ENCODE measurements at places on chromosomes 3 and 15. TPM values are rescaled to one million over a fixed set of nuclear protein-coding genes. Genes with fewer than 3 reads are reported as not detected.

Gene THAP10
- 13.7 TPM for total RNA-seq

Gene SLC9C1
- total RNA-seq, result not detected

Gene SV2B
- 1.4 TPM for total RNA-seq

GRCh38 chr3:123053107-123053506 lies 13.7 kb upstream of the PDIA5 start:
- no peaks in the 10 kb centered on the region for H3K36me3 ChIP-seq
- H3K4me3 ChIP-seq, result no peak overlapping the region
- peaks cover 3% of the 10 kb centered on the region for H3K4me1 ChIP-seq
- peaks cover 53% of the 10 kb centered on the region for H3K27me3 ChIP-seq
- H3K27ac ChIP-seq, result no peak overlapping the region
- no peak for DNase-seq

DNA sequence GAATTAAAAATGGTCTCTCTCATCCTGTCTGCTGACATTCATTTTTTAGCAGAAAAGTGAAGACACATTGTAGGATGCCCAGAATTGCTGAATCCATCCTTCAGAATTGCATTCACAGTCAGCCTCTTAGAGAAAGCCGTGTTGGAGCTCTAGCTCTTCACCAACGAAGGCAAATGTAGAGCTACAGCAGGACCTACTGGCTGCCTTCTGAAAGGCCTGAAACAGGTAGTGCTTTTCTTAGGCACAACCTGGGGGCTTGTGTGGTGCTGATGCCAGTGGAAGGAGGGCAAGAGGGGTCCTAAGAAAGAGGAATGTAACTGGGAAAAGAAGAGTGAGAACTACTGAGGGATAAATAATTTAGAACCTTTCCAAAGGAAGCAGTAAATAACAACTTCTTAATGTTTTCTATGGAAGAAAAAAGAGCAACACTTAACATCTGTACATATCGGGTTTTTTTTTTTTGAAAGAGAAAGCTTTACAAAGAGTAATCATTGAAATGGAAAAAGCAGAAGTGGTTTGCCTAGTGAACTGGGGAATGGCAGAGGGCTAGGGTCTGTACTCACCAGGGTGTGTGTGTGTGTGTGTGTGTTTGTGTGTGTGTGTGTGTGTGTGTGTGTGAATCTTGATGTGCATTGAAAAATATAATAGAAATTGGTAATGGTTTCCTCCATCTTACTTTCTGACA lies 297.8 kb downstream of the SATB1 start:
- peaks cover 16% of the 10 kb centered on the region for H3K4me1 ChIP-seq
- H3K36me3 ChIP-seq, result no peaks in the 10 kb centered on the region
- no peak for DNase-seq
- H3K4me3 ChIP-seq, result no peak overlapping the region
- H3K27ac ChIP-seq, result no peak overlapping the region

- no peaks in the 10 kb centered on the region for H3K27me3 ChIP-seq
- no peak overlapping the region for H3K4me3 ChIP-seq
- H3K27ac ChIP-seq, result no peak overlapping the region
- no peak for DNase-seq
- H3K36me3 ChIP-seq, result no peaks in the 10 kb centered on the region
- peaks cover 10% of the 10 kb centered on the region for H3K4me1 ChIP-seq
Measured at GRCh38 chr3:4356546-4357410, 53.6 kb downstream of the SETMAR start.

GRCh38 chr3:58260261-58260731 lies 22.7 kb downstream of the ABHD6 start:
- no peak overlapping the region for H3K27ac ChIP-seq
- H3K36me3 ChIP-seq, result no peaks in the 10 kb centered on the region
- H3K4me1 ChIP-seq, result no peaks in the 10 kb centered on the region
- H3K27me3 ChIP-seq, result no peaks in the 10 kb centered on the region
- DNase-seq, result no peak

DNA sequence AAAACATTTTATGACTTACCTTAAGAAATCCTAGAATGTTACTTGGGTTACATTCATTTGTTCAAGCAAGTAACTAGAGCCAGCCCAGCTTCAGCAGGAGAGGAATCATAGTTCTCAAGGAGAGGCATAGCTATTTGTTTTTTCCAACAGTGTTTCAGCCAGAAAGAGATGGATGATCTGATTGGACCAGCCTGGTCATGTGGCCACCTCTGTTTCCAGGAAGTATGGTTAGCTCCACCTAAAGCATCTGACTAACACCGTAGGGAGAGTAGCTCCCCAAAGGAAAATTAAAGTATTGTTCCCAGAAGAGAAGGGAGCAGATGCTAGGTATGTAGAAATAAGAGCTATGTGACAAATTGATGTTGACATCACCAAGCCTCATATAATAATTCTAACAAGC lies 417.1 kb downstream of the TAFA4 start:
- DNase-seq, result no peak
- no peaks in the 10 kb centered on the region for H3K4me1 ChIP-seq
- no peak overlapping the region for H3K27ac ChIP-seq
- H3K4me3 ChIP-seq, result no peak overlapping the region

GRCh38 chr3:45491344-45491743 lies 103.0 kb downstream of the LARS2 start:
- no peak overlapping the region for H3K4me3 ChIP-seq
- no peaks in the 10 kb centered on the region for H3K4me1 ChIP-seq
- H3K36me3 ChIP-seq, result no peaks in the 10 kb centered on the region
- no peak overlapping the region for H3K27ac ChIP-seq
- DNase-seq, result no peak

DNA sequence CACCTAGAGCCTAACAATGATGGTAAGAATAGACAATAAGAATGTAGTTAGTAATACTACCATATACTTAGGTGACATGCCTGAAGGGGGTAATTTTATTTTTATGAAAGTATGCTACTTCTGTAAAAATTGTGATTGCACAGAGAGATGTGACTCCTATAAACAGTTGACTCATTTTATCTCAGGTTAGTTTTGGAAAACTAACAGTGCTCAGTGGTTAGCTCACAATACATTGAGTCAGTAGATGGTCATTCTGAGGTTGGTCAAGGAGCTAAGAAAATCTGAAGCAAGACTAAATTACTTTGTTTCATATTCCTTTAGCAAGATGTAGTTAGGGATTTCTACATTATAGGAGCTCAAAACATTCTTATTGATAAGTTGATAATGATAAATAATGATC lies 271.0 kb downstream of the EDEM1 start:
- H3K4me1 ChIP-seq, result no peaks in the 10 kb centered on the region
- no peak overlapping the region for H3K4me3 ChIP-seq
- H3K27me3 ChIP-seq, result peaks cover 4% of the 10 kb centered on the region
- no peak overlapping the region for H3K27ac ChIP-seq
- no peaks in the 10 kb centered on the region for H3K36me3 ChIP-seq

DNA sequence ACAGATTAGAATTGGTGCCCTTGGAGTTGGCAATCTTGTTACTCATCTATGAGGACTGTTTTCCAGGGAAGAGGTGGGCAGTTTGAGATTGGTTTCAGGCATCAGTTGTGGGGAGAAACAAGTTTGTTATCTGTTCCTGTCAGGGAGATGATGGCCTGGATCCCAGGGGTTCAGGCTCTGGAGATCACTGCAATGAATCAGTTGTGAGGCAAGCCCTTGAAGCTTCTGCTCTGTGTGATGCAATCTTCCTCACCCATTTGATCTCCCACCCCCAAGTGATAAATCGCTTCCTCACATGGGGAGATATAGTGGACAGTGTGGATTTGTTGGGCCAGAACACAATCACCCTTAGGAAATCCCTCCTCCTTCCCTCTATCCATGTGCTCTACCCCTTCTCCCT lies 276.6 kb upstream of the LRTM1 start:
- no peaks in the 10 kb centered on the region for H3K27me3 ChIP-seq
- H3K27ac ChIP-seq, result no peak overlapping the region
- no peak for DNase-seq
- H3K36me3 ChIP-seq, result no peaks in the 10 kb centered on the region
- H3K4me1 ChIP-seq, result no peaks in the 10 kb centered on the region

GRCh38 chr15:90294159-90294558 lies 28.7 kb downstream of the NGRN start:
- H3K4me1 ChIP-seq, result peaks cover 11% of the 10 kb centered on the region
- H3K36me3 ChIP-seq, result peaks cover 4% of the 10 kb centered on the region
- no peak overlapping the region for H3K27ac ChIP-seq
- H3K27me3 ChIP-seq, result no peaks in the 10 kb centered on the region
- DNase-seq, result no peak
- no peak overlapping the region for H3K4me3 ChIP-seq
